ENCODE measurements at places on chromosomes 3 and 15. TPM values are rescaled to one million over a fixed set of nuclear protein-coding genes. Genes with fewer than 3 reads are reported as not detected.

DNA sequence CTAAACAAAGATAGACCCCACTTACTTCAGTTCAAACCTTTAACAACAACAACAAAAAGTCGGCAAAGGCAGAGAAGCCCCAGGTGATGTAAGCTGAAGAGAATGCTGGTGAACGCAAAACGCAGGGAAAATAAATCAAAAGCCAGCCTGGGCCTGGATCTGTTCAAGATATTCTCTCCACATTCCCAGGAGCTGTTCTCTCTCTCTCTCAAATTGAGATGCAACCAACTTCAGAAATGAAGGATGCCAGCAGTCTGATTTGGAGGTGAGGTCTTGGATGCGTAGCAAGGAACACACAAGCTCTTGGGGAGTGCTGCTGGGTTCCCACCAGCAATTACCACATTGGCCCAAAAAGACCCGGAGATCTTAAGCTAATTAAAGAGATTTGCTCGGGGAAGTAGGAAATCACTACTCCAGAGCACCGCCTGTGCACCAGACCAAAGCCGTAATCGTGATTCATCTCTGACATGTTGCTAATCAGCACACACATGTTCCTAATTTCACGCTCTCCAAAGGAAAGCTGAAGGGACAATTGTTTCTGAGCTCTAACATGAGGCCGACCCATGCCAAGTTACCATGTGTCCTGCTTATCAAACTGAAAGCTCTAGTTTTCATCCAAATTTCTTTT, 37.1 kb downstream of the IL17RD start:
- no peak for DNase-seq

GRCh38 chr15:23416349-23417276, 30.4 kb downstream of the GOLGA6L2 start:
- DNase-seq = peak; percentile 63

- DNase-seq = no peak
Measured at GRCh38 chr15:72318408-72318942, 1.5 kb downstream of the CELF6 start.

DNA sequence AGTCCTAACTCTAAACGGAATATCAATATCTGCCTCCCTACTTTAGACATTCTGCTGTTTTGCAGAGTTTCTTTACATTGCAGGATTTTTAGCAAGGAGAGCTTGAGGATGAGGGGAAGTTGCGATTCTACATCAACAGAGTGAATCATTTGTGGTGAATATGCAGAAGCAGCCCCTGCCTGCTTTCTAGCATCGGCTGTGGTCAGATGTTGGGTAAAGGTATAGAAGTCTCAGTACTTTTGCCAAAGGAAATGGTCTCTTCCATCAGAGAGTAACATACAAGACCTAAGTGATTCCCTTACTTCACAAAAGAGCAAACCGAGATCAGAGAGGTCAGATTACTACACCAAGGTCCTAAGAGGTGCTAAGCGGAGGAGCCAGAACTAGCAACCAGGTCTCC, 15.2 kb downstream of the ST3GAL6 start:
- no peak for DNase-seq

DNA sequence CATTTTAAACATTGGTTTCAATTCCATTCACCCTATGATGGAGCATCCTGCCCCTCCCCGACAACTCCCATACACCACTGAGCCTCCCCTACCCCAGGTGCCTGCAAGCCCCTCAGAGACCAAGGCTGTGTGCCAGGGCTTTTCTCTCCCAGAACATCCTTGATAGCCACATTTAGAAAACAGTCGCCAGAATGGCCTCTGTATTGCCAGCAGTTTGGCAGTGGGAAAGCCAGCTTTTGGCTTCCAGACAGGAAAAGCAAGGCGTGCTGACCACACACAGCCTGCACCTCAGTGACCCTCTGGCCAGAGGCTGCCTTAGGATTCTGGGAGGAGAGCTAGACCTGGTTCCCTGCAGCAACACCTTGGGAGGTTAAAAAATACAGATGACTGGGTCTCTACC, 18.2 kb upstream of the HRH1 start:
- no peak for DNase-seq

- no peak for DNase-seq
Measured at GRCh38 chr3:195508185-195508584, 34.9 kb downstream of the PPP1R2 start.

DNA sequence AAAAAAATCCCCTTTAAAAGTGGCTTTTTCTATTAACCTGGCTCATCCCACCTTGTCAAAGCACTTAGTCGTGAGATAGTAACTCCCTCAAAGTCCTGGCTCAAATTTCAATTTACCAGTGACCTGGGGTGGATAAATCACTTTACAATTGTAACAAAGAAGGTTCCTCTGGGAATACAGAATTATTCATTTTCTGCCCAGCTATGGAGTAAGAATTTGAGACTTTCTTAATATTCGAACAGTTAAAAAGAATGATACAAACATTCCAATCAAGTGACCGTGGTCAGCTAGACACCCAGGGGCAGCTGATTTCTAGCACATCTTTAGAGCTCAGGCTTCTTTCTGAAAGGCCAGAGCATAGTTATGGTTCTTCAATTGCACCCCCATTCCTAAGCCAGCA, 291.0 kb upstream of the TGFBR2 start:
- no peak for DNase-seq

GRCh38 chr15:31362886-31363285, 36.3 kb downstream of the KLF13 start:
- no peak for DNase-seq

- DNase-seq = peak; percentile 41
Measured at GRCh38 chr15:67157521-67158252, 92.3 kb downstream of the SMAD3 start.

- no peak for DNase-seq
Measured at GRCh38 chr3:64399205-64399800, 174.0 kb upstream of the PRICKLE2 start.

The SLC24A1 gene
- total RNA-seq = 3.0 TPM

The EXD1 gene
- total RNA-seq = not detected

The PRR23C gene
- not detected for total RNA-seq

The FEZF2 gene
- not detected for total RNA-seq
